ENCODE measurements at places on chromosomes 7 and 10.

DNA sequence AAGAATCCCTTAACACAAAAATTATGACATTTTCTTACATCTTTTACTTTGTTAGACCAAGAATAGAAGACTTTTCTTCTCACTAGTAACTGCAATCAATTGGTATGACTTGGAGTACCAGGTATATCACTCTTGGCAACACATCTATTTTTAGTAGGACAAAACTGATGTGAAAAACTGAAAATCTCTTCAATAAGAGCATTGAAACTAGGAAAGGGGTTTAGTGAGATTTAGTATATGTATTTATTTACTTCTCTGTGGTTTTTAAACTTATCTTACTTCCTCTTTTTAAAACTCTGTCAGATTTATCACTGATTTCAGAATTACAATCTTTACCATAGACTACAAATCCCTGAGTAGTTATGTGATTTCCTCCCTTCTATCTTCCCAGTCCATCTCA, 366.2 kb downstream of the PCDH15 start:
- peak; percentile 2 for DNase-seq

DNA sequence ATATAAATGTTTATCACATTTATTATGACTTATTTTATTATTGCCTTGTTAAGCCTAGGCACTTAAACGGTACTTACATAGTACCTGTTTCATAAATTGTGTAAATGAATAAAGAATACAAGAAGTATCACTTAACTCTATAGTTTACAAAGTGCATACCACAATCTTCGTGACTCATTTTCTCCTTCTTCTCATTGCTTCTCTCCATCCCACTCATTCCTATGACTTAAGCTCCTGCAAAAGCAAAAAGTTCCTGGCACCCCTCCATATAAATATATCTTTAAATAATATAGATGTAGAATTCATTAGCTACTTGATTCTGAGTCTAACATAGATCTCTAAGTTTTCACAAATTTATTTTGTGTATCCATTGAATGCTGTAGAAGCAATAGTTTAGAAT, 1382.0 kb upstream of the CELF2 start:
- DNase-seq: no peak

DNA sequence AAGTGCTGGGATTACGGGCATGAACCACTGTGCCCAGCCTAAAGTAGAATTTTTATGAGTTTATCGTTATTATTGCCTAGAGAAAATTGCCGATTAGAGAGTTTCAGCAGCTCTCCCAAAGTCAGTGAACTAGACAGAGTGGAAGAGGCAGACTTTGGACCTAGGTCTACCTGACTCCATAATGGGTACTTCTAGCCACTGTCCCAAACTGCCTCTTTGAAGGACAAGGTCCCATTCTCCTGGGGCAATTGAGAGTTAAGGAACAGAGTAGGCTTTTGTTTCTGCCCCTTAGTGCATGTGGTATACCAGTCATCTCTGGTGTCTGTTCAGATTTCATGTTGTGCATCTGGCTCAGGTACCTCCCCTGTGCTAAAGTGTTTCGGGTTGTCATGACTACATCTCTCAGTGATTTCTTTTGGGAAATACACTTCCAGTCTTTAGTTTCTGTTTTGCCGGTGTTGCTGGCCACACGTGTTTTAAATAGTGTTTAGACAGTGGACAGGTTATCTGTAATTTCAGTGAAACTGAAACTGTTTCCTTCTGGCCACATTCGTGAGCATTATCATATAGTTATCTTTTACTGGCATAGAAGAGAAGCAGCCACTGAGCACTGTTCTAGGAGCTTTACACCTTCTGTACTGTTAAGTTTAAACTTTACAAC, 4.7 kb downstream of the TMEM236 start:
- peak; percentile 29 for DNase-seq

- no peak for DNase-seq
These were observed 11.9 kb upstream of the XPNPEP1 start for GRCh38 chr10:109934958-109935793.

DNA sequence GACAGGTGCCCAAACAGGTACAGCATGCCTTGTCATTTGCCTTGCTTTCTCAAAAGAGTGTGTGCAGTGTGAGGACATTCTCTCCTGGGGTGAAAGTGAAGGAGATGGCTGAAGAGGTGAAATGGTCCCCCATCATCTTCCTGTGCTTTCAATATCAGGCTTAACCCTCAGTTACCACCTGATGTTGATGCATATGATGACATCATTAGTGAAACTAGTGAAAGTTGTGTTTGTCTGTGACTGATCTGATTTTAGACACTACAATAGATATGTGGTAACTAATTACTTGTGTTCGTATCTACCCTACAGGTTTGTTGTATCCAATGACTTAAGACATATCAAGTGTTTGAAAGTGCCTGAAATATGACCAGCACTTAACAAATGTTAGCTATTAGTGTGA, 24.4 kb upstream of the LRRC18 start:
- DNase-seq: no peak

GRCh38 chr7:114931656-114932011, 9.7 kb downstream of the MDFIC start:
- no peak for DNase-seq

DNA sequence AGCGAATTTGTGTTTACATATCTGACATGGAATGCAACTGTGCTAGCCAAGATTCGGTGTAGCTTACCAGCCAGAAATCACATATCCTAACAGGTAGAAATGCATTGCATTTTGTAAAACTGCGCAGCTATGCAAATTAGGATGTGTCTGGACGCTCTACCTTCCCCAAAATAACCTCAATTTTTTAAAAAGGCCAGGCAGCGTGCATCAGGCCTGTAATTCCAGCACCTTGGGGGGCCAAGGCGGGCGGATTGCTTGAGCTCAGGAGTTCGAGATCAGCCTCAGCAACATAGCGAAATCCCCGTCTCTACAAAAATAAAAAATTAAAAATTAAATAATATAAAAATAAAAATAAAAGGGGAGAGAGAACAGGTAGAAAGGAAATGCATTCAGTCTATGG, 305.0 kb downstream of the TYW1 start:
- DNase-seq: peak; percentile 5

Measured in hematopoietic multipotent progenitor cell treated with erythropoietin and hydrocortisone succinate and interleukin-3 and kit ligand, for 4 days (in vitro differentiated cells).